Suppressor macrophage treated with lipopolysaccharide for 4 hours (primary cell): ENCODE measurements at places on chromosomes 7 and 10.

GRCh38 chr7:128456255-128456725 lies 612 bp downstream of the HILPDA start:
- DNase-seq: no peak

GRCh38 chr10:43842496-43842895 lies 193.8 kb upstream of the ZNF32 start:
- DNase-seq: no peak

DNA sequence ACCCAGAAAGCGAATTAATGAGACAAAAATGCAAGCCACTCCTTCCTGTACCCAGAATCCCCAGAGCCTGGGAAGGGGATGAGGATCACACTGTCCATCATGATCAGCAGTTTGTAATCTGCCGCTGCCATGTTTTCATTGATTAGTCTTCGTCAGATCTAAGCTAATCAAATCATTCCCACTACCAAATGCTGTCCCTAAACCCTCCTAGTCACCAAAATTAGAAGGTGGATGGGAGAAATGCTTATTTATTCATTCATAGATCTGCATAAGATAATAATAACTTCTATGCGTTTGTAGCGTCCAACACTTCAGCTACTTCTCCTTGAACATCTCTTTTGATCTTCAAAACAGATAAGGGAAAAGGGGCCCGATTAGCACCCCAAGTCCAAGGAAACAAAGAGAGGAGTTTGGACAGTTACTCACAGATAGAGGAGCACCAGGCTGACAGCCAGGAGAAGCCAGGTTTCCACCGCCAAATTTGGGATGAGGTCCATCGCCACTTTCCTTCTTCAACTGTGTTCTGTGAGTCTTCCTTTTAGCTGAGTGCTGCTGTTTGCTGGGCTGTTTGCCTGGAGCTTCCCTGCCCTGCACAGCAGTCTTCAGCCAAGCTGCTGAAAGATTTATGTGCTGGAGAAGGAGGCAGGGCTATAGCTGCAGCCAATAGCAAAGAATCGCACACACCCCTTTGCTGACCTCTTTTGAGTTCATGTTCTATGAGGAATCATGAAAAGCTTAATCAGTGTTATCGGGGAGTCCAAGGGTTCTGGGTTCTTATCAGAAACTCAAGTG lies at the start of gene CYP3A5:
CYP3A5 (minus strand) TSS at position 597 of the 792 bp plus-strand sequence; CDS start at position 497, 100 bp downstream.
- no peak for DNase-seq

DNA sequence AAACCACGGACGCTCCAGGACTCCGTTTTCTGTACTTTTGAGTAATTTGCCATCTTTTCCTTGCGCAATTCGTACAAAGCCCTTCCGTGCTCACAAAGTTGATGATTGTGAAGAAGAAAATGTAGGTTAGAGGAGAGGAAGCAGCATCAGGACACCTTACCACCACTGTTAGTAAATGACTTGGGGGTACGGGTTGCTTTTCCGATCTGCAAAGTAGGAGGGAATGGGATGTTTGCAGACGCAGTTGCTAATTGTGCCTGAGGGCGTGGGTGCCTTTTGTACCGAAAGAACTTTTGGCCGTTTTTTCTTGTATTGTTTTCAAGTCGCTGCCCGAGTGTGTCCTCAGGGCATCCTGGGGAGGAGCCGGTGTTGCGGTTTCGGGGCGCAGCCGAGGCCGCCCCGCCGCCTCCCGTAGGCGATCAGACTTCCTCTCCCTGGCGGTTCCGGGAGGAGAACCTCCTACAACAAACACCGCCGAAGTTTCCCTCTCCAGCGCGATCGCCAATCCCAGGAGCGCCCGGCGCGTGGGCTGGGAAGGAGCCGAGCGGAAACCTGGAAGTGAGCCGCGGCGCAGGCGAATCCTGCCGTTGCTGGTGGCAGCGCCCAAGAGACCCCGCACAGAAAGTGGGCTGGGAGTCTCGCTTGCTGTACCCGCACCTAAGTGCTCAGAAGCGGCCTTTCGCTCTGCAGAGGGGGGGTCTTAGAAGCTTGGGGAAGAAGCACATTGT lies 1.0 kb downstream of the PRR15 start:
- peak; percentile 55 for DNase-seq

DNA sequence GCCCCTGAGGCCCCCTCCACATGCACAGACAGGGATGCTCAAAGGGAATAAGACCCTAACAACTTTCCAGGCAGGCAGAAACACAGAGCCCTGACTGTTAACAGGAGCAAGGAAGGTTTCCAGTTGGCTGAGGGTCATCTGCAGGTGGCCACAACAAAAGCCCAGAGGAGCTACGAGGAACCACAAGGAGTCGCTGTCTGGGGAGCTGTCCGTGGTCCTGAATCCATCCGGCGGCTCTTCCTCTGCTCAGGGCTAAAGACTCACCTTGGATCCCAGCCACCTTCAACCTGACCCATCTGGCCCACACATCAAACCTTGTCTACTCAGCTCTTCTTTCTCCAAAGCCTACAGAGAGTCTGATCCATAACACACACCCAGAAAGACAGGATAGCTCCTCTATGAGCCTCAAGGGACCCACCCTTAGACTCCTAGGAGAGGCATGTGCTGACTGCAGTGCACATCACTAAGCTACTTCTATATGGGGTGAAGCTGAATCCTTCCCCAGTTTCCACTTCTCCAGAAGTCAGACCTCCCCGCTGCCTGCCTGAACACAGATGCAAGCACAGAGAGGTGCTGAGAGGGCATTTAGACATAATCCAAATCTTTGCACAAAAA lies 104.0 kb downstream of the SLIT1 start:
- DNase-seq: peak; percentile 80

DNA sequence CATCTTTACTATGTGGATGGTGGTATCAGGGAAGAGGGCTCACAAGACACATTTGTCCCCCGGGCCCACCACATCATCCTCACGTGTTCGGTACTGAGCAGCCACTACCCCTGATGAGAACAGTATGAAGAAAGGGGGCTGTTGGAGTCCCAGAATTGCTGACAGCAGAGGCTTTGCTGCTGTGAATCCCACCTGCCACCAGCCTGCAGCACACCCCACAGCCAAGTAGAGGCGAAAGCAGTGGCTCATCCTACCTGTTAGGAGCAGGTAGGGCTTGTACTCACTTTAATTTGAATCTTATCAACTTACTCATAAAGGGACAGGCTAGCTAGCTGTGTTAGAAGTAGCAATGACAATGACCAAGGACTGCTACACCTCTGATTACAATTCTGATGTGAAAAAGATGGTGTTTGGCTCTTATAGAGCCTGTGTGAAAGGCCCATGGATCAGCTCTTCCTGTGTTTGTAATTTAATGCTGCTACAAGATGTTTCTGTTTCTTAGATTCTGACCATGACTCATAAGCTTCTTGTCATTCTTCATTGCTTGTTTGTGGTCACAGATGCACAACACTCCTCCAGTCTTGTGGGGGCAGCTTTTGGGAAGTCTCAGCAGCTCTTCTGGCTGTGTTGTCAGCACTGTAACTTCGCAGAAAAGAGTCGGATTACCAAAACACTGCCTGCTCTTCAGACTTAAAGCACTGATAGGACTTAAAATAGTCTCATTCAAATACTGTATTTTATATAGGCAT lies 9.1 kb upstream of the CSGALNACT2 start:
- DNase-seq: peak; percentile 92

- DNase-seq: no peak
These were observed 100.3 kb downstream of the PLPP4 start for GRCh38 chr10:120557311-120557710.

GRCh38 chr10:689121-689451 lies 382 bp downstream of the DIP2C start:
- no peak for DNase-seq

- no peak for DNase-seq
These were observed 224.5 kb downstream of the LRMDA start for GRCh38 chr10:75655791-75656451.

GRCh38 chr10:114576132-114576487 lies 82.0 kb downstream of the ABLIM1 start:
- DNase-seq: no peak

DNA sequence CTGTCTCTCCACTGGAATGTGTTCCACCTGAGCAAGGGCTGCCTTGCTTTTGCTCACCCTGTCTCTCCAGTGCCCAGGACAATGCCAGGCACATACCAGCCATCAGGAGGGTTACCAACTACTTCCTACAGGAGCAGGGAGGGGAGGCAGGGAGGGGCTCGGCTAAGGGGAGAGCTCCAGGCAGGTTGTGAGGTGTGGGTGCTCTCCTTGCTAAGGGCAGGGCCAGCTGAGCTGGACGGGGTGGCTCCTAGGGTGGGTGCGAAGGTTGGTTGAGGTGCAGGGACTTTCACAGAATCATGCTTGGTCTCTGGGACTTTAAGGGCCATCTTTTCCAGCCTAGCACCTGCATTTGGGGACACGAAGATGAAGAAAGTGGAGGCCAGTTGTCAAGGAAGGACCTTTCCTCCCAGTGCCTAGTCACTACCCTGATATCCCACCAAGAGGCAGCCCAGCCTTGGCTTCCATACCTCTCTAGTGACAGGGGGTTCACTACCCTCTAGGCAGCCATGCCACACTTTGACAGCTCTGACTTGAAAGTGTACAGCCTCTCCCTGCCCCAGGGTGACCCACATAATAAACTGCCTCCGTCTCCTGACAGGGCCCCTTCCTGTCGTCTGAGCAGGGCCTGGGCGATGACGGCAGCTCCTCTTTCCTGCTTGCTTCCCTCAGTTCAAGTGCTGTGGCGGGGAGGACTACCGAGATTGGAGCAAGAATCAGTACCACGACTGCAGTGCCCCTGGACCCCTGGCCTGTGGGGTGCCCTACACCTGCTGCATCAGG lies 46.5 kb downstream of the TSPAN15 start:
- DNase-seq: no peak

GRCh38 chr10:29987471-29987870 lies 71.9 kb downstream of the JCAD start:
- DNase-seq: no peak

DNA sequence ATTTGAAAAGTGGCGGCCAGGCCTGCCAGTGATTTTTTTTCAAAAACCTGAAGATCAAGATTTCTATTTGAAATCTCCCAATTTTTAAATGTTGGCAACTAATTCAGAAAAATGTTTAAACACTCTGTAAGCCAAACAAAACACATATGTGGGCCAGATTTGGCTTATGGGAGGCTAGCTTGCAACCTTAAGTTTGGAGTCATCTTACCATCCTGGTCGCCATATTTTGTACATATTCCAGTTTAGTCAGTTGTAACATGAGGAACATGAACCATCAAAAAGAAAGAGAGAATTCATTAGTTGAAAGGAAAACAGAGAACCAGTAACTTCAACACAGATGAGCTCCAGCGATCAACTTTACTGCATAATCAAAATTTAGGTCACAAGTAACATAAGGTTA lies 115.4 kb downstream of the TMEM26 start:
- no peak for DNase-seq

DNA sequence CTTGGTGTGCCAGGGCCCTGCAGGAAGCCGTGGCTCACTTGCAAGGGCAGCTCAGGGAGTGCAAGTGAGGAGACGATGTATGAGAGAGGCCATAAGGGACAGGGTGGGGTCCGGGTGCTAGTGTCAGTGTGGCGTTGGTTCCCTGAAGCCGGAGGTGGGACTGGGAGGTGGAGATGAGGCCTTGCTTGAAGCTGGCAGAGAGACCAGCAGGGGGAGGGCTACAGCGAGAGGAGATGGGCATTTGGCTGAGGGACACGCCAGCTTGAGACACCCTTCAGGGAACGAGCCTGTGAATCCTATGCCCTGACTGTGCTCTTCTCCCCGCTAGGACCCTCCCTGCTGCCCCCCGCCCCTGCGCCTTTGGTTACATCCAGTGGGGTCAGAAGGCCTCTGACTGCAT lies 529.1 kb downstream of the TCERG1L start:
- DNase-seq: no peak

GRCh38 chr7:122883049-122883680 lies 3.1 kb downstream of the CADPS2 start:
- no peak for DNase-seq

GRCh38 chr7:21480693-21481403 lies 53.0 kb downstream of the SP4 start:
- DNase-seq: no peak

DNA sequence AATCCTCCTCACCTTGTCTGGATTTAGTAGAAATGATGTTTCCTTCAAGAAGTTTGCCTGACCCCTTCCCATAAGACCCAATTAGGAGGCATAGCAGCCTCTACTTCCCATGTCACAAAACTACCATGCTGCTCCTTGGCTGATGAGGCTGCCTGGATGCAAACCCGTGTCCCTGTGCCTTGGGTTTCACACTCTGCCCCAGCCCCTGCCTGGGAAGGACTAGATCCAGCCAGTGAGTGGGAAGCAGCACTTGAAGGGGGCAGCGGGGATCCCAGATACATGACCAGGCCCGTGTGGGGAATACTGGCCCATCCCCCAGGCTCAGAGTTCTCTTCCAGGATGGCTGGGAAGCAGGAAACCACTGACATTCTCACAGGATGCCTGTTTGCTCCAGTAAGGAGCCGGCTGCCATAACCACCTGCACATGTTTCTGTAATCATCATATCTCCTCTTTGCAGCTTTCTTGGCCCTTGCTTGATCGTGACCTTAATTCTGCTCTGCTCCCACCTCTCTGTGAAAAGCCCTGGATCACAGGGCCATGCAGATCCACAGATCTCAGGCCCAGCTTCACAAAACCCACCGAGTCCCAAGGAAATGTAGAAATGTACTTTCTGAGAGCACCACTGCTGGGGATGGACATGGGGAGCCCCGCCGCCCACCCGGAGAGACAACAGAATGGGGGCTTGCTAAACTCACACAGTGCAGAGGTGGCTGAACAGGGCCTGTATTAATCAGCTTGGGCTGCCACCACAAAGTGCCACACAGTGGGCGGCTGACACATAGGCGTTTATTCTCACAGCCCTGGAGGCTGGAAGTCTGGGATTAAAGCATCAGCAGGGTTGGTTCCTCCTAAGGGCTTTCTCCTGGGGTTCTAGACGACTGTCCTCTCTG lies 287.8 kb upstream of the IGFBP3 start:
- DNase-seq: no peak

GRCh38 chr10:5776881-5777197 lies 36.4 kb downstream of the GDI2 start:
- peak; percentile 71 for DNase-seq

DNA sequence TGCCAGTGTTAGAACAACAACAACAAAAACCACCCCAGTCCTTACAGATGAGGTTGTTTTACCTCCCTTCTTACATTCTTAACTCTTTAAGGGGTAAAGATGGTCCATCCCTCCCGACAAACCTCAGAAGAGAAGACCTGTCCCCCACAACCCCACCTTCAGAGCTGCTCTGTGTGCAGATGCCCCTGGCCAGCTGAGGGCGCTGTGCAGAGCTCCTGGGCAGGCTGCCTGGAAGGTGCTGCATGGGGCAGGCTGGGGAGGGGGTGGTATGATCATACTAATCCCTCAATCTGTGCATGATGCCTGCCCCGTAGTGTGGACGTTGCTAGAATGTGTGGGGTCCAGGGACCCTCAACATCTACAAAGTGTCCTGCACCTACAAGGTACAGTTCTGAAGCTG lies 387.1 kb downstream of the INHBA start:
- no peak for DNase-seq

GRCh38 chr7:105450177-105450861 lies 61.6 kb upstream of the SRPK2 start:
- no peak for DNase-seq

DNA sequence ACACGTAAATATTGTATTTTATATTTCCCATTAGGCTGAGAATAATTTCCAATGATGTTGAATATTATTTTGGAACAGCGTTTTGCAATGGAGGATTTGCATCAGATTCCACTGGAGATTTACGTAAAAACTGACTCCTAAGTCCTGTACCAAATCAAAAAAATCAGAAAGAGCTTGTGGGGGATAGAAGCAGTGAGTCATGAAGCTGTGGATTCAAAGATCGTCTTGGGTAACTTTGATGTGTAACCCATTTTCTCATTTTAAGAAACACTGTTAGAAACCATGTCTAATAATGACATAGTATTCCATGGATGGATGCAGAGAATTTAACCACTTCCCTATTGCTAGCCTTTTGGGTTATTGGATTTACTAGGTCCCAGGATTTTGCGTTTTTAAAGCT lies 158.6 kb downstream of the INHBA start:
- DNase-seq: no peak

GRCh38 chr7:135481598-135481979 lies 28.3 kb downstream of the CNOT4 start:
- DNase-seq: no peak
